Colonic mucosa (tissue), 4 donors: ENCODE measurements at places on chromosomes 3 and 15. TPM values are rescaled to one million over a fixed set of nuclear protein-coding genes. Genes with fewer than 3 reads are reported as not detected.

DNAH12 gene
- total RNA-seq = 0.05 TPM

- no peak for DNase-seq
Observed at GRCh38 chr3:122991236-122991985, 36.2 kb downstream of the SEMA5B start.

DNA sequence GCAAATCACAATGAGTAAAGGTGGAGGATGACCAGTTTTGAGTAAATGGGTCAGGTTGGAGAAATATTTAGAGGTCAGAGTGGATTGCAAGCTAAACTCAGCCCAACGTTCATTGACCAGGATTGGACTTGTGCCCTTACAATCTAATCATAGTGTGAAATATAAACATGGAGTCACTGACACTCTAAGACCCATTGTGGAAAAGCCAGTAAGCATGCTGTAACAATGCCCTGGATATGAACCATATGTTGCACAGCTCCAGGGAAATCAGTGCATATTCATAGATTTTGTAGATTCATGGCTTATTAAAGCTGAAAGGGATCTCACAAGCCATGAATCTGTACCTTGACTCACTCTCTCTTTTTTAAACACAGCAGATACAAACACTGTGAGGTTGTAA is 660.2 kb upstream of the LMCD1 start:
- no peak for DNase-seq

DNA sequence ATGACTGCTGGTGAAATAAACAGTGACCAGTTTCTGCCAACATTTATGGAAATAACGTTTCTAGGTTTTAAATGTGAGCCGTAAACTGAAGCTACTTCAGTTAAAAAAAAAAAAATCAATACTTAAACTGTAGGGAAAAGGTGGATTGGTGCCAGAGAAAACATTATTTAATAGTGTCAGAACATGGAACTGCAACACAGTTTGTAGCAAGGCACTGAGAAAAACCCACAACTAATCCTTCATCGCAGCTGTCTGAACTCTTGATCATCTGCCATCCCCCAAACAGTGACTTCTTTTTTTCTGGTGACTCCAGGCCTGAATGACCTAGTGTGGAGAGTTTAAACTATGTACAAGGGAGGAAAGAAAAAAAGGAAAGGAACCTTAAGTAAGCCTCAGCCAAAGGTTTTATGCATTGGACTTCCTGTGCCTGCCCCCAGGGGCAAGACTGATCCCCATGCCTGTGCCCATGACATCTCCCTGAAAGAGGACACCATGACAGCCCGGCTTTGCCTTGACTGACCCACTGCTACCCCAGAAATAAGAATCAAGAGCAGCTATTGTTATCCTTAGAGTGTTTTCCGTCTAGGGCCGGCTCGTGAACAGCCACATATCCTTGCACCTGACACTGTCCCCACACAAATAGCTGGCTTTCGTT is 33.1 kb downstream of the CRTAP start:
- DNase-seq = no peak

DNA sequence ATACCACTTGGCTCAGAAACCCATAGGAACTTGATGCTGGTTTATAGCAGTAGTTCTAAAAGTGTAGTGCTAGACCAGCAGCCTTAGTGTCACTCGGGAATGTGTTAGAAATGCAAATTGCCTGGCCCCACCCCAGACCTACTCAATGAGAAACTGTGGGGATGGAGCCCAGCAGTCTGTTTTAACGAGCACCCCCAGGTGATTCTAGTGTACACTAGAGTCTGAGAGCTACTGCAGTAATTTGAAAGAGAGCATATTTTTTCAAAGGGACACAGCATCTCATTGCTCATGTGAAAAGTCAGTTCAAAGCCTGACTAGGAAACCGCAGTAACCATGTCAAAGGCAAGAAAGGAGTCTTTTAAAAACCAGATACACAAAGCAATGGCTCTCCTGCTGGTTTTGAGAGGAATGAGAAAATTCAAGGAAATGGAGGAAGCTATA is 313.4 kb downstream of the SQOR start:
- DNase-seq = no peak

DNA sequence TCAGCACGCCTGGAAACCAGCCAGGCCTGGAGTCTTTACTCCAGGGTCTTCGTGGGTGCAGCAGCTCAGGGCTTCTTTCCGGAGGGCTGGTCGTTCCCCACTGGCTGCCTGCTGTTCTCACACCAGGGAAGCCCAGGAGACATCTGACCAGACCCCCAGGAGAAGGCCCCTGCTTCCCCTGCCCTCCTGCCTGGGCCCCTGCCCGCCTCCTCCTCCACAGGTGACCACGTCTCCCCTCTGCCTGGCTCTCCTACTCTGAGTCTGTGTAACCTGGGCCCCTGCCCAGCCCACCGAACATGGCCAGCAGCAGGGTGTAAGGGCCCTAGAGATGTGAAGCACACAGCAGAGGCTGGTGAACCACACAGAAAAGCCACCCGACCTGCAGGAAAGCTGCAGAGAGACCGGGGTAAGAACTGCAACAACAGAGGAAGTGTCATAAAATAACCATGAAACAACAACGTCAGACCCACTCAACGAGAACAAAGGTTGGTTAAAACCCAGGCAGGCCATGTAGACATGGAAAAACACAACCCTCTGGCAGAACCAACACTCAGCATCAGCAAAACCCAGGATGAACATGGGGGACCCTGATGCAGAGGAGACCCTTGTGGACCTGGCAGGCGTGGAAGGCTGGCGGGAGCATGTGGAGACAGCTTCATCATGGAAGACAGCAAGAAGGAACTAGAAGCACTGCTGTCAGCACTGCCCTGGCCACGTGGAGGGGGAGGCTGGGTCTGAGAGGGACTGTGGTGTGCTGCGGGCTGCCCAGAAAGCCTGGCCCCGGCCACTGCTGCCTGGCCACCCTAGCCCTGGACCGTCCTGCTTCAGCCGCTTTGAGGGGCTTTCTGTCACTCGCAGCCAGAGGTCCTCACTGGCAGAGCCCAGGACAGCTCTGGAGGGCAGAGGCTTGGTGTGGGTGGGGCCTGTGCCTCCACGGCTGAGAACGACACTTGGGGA is 20.4 kb downstream of the UROC1 start:
- no peak for DNase-seq
